ENCODE measurements at places on chromosomes 7 and 10.

GRCh38 chr10:84548869-84549268, 220.5 kb downstream of the CCSER2 start:
- peak; percentile 27 for DNase-seq

DNA sequence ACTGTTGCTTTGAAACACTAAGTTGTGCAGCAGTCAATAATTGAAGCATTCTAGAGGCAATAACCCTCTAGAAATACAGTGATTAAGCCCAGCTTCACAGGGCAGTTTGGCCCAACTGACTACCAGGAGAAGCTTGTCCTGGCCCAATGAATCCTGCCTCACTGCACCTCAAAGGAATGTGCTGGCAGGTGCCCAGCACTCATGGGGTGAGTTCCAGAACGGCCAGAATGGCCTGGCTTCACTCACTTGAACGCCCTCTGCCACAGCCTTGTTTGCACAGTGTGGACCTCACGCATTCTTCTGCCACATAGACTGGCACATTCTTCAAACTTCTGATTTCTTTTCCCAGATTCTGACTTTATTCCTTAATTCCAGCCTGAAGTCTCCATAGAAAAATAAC, 6.6 kb upstream of the ITIH2 start:
- no peak for DNase-seq

DNA sequence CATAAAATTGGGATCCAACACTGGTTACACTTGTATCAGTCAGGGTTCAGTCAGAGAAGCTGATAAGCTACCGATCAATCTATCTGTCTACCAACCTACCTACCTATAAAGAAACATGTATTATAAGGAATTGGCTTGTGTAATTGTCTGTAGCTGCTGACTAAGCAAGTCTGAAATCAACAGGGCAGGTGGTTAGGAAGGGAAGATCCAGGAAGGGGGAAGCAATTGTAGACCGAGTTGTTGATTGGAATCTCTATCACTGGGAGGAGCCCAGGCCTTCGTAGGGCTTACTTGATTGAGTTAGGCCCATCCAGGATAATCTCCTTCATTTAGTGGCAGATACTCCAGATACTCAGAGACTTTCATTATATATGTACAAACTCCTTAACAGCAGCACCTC, 271.5 kb upstream of the TEX47 start:
- no peak for DNase-seq

DNA sequence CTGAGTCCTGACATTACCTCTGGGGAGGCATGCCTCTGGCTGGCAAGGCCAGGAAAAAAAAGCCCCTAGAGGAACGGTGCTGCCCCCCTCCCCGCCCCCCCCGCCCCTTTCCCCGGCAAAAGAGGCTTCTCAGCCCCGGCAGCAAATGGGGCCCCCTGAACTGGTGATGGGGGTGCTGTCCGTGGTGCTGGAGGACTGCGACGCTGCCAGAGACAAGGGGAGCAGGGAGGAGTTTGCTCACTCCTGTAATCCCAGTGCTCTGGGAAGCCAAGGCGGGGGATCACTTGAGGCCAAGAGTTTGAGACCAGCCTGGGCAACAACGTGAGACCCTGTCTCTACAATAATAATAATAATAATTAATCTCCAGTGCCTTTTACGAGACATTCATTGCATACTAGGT, 23.7 kb downstream of the SRRM3 start:
- DNase-seq: no peak

DNA sequence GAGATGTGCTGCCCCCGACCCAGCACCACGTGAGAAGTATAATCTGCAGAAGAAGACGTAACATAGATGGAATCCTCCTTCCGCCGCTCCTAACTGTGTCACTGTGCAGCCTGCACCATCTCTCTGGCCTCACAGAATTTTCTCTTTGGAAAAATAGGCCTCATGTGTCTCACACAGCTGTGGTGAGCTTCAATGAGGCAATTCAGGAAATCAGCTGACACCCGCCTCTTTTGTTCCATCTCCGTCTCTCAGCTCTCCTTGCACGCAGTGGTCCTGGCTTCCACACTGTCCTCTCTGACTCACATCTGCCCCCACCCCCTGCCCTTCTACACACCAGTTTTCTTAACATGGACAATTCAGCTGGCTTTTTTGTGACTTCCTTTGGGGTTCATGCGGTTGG, 7.2 kb downstream of the C10orf90 start:
- DNase-seq: peak; percentile 6

DNA sequence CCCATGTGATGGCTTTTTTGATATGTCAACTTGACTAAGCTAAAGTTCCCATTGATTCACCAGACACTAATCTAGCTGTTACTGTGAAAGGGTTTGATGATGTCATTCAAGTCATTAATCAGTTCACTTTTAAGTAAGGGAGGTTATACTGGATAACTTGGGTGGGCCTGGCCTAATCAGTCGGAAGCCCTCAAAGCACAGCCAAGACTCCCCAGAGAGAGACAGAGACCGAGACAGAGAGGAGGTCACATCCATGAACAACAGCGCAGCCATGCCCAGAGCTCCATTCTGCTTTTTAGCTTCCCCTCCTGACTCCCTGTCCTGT, 103.4 kb downstream of the TRIL start:
- DNase-seq: no peak

DNA sequence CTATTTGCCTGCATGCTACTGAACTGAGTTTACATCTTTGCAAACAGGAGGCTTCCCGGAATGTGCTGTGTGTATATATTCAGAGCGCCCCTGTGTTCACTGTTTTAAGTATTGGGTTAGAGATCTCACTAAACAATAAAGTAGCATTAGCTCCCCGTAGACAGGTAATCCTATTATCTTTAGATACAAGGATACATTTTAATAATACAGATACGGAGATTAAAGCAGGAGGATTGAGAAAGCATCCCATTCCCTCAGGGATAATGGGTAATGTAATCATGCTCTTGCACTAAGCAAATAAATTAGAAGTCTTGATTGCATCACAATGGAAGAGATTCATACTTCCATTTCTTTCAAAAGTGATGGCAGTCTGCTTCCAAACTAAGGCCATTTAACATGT, 809.0 kb downstream of the NRG3 start:
- DNase-seq: no peak

DNA sequence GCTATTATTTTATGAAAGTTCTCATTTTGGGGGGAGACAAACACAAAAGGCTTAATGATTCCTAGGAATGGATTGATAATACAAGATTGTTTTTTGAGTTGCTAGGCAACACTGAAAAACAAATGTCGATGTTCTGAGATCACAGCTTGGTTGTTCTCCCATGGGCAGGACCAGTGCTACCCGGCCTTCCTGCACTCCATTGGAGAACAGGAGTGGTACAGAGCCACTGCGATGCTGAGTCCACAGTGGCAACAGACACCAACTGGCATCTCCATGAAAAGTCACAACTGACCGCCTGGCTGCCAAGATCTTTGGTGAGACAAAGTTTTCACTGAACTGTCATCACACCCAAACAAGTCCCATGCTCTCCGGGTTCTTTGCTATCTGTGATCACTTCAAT, 68.9 kb upstream of the NMT2 start:
- DNase-seq: no peak

GRCh38 chr10:43093423-43094076, 16.7 kb downstream of the RET start:
- DNase-seq: no peak

GRCh38 chr7:38629651-38630510, 1.3 kb downstream of the AMPH start:
- no peak for DNase-seq

GRCh38 chr7:51005074-51005473, 222.4 kb upstream of the GRB10 start:
- no peak for DNase-seq

GRCh38 chr7:40525764-40526163, 391.0 kb downstream of the SUGCT start:
- DNase-seq: no peak

- peak; percentile 65 for DNase-seq
These were observed 4.6 kb downstream of the ARPC1B start for GRCh38 chr7:99379043-99379577.

DNA sequence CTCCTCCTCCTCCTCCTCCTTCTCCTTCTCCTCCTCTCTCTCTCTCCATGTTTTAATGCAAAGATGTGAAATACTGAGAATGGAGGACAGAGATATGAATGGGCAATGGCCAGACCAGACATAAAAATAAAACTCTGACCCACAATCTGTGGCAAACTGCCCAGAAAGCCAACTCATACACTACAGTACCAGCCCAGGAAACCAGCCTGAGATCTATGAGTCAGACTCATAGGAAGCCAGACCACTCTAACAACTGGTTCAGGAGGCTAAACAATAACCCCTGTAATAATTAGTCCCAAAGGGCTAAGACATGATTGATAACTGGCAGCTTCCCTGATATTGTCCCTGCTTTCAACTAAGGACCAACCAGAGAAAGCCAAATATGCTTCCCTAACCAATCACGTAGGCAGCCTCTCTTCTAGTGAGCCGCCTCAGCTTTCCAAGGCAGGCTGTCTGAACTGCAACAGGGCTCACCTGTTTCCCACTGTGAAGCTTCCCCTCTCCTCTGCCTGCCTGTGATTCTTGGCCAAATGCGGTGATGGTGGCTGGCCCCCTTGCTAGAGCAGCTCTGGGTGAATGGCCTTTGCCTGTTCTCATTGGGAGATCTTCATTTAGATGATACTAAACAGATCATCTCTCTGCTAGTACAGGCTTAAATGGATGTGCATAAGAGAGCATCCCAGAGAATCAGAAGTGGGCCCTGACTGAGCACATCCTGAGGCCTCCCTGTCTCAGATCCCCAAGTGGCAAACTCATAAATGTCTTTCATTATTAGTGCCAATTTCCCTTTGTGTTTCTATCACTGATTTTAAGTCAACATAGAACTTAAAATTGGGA, 817.6 kb downstream of the TNS3 start:
- no peak for DNase-seq

GRCh38 chr10:71072131-71072822, 140.1 kb upstream of the UNC5B start:
- DNase-seq: no peak

- no peak for DNase-seq
These were observed 246.5 kb downstream of the ELFN1 start for GRCh38 chr7:1916601-1916970.

DNA sequence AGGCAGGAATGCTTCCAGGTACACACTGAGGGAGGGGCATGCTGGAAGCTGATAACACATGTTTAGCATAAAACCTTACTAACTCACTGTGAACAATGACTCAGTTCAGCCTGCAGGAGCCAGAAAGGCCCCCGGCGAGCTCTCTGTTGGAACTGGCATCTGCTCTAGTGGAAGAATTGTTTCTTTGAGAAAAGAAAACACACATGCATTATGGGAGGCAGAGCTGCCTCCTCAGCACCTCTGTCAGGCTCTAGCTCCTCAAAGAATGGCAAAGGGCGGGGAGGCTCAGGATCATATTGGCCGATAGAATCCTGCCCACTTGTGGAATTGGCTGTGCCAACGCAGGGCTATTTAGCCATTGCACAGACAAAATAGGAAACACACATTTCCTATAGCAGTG, 338.3 kb downstream of the CXCL12 start:
- no peak for DNase-seq

- DNase-seq: no peak
These were observed 1.1 kb upstream of the GPRIN2 start for GRCh38 chr10:46557319-46558121.

DNA sequence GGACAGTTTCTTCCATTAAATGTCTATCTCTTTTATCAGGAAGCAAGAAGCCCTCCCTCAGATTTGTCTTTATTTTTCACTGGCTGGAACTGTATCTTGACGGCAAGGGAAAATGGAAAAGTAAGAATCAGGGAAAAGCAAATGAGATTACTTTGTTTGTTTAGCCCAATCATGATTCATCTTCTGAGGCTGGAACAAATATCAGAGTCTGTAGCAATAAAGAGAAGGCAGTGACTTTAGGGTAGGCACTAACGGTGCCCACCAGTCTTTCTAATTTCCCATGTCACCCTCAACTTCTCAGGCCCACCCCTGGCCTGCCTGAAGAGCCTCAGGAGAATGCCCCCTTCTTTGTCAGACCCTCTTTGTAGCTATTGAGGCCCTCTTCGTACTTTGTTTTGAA, 36.3 kb upstream of the GOLGA7B start:
- DNase-seq: no peak

DNA sequence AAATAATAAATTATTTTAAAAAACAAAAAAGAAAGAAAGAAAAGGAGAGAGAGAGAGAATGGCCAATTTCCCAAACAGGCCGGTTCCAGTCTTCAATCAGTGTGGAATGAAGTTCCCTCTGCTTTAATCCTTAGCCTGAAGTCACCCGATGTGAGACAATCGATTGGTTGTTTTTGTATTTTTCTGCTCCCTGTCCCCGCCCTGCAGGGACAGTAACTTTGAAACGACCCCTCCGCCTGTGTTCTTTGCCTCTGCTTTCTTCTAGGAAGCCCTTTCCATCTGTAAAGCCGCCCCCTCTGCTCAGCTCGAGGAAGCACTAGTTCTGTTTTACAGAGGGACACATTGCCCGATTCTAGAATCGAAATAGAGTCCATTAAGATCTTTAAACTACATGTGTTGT, 33.4 kb downstream of the FOXL3 start:
- no peak for DNase-seq

DNA sequence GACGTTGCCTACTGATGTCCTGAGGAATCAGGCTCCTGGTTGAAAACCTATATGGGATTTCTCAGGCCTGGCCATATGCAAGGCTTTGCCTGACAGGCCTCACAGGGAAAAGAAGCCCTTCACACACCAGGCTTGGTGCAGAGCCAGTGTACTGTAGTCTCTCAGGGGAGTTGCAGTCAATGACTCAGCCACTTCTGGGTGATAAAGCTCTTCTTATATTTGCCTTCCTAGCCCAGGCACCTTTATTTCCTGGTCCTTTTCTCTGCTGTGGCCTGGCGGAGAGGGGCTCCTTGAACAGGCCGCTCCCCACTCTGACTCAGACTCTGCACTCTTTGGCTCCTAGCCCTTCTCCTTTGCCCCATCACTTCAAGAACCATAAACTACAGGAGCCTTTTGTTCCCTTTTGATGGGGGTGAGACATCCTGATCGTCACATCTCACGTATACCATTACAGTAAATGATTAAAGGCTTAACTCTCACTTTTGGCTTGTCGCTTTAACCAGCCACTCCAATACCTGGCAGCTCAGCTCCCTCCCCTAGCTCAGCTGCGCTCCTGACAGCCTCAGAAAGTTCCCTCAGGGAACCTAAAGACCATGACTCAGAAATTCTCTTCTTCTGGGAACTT, 33.5 kb downstream of the DPY19L1 start:
- DNase-seq: no peak

DNA sequence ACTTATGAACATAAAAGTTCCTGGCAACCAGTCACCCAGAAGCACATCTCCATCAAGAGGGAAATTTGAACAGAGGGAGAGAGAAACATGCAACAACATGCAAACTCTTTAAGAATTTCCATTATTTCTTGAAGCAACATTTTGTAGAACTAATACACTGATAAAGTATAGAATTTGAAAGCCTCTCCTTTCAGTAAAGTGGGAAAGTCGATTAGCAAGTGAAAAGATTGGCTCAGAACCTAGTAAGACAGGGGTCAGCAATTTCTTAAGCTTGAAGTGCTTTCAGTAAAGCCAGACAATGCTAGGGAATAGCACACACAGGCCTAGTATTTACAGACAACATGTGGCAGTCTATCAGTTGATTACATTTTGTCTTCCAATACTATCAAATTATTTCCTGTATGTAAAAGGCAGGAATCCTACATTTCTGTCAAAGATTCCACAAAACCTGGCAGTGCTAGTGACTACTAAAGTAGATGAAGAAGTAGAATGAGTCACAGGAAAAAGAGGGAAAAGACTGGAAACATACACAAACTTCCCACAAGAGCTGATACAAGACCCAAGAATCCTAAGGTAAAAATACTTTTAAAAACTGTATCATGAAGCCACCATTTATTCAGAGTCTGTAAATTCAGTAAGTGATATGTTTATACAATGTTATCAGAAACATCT, 25.2 kb downstream of the DNAJC1 start:
- no peak for DNase-seq

All from activated CD4-positive, alpha-beta T cell treated with anti-CD3 and anti-CD28 coated beads, Interleukin-2, Interleukin-4, amounts not matched to agents 100 ng/mL and 50 ng/mL, durations not matched to agents 16 hours and 8 hours (primary cell).